ENCODE measurements at places on chromosomes 1 and 21.

DNA sequence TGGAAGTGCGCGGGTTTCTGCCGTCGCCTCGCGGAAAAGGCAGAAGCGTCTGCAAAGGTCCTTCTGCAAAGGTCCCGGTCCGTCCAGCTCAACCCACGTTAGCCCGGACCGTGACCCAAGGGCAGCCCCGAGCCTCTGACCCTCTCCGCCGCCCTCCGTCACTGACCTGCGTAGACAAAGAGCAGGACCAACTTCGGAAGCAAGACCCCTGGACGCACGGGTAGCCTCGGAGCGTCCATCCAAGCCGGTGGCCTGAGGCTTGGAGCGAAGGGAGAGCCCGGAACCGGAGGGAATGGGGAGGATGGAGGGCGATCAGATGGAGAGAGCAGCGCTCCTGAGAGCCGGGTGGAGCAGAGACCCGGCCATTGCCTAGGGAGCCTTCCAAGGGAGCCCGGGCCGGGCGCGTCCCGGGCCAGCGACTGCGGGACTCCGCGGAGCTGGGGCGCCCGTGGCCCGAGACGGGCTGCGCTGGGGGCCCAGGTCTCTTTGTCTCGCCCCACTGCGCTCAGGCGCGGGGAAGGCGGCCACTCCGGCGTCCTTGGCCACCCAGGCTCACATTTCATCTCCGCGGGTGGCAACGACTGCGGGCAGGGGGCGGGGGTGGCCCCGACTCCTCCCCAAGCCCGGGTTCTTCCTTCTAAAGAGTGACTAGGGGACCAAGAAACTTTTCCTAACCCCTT, at the start of gene CYYR1:
TSS of gene CYYR1 (minus strand) at position 585 of the 680 bp plus-strand sequence. CDS start at position 239, 346 bp downstream.
- DNase-seq, result no peak

GRCh38 chr1:58885998-58886397, 102.2 kb upstream of the JUN start:
- DNase-seq, result no peak

DNA sequence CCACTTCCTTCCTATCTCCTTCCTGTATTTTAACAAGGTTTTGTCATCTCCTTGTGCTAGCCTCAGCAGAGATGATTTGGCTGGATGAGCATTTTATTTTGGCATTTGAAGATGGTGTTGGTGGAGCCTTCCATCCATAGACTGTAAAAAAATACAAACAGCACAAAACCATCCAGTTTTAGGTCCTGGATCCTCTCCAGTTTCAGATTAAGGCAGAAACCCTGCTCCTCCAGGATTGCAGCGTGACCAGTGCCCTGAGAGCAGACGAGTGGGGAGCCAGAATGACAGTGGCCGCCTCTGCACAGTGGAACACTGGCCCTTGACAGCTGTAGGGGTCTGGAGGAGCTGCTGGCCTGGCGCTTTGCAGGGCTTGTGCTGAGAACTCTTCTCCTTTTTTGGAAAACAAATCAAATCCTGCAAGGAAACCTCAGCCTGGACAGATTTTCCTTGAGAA, 72.2 kb upstream of the GADD45A start:
- no peak for DNase-seq

DNA sequence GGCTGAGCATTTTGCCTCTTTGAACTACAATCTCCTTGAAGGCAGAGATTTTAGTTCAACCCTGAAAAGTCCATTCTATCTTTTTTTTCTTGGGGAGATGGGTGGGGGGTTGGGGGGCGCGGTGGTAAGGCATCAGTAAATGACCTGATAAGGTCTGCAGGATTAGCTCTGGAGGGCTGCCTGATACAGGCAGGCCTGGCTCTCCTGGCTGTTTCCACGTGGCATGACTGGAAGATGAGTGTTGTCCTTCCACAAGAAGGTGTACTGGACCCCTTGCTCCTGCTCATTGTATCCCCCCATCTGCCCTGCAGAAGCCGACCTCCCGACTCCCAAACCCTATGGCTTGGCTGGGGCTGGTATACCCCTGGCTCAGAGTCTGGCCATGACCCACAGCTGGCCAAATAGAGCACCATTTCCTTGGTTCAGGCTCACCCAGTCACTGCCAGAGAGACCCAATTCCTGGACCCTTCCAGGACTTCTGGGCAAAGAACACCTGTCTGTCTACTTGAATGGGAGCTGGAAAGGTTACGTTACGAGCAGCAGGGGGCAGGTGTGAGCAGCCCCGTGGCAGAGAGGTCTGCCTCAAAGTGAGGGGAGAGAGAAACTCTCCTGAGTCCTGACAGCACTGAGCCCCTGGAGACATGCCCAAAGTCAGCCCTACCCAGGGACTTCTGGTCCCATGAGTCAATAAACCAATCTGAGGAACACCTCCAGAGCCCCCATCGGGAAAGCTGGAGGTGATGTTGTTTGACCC, 17.0 kb downstream of the DHRS3 start:
- DNase-seq, result no peak

DNA sequence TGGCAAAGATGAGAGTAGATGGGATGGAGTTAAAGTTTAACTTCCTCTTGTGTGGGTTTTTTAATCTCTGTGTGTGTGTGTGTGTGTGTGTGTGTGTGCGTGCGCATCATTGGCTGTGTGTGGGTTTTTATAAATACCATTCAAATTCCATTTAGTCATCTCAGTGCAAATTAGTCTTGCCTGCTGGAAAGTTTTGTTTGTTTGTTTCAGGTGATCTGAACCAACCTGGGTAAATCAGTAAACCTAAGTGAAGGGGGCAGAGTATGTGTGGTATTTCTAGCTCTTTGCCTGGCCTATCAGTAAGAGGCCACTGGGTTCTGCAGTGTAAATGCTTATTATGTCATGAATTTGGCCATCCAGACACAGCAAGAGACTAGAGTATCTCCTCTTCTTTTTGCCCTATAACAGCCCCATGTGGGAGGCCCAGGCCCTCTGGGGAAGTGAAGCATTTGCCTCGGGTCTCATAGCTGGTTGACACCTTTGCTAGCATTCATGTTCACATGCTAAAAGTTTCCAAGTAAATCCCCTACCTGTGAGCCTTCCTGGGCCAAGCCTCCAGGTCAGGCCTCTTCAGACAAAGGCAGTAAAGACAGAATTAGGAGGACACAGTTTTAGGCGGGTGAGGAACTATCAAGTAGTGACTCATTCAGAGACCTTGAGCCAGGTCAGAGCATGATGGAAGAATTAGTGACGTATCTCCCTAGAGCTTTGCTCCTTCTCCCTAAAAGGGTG, 14.7 kb downstream of the INTS3 start:
- DNase-seq, result no peak

DNA sequence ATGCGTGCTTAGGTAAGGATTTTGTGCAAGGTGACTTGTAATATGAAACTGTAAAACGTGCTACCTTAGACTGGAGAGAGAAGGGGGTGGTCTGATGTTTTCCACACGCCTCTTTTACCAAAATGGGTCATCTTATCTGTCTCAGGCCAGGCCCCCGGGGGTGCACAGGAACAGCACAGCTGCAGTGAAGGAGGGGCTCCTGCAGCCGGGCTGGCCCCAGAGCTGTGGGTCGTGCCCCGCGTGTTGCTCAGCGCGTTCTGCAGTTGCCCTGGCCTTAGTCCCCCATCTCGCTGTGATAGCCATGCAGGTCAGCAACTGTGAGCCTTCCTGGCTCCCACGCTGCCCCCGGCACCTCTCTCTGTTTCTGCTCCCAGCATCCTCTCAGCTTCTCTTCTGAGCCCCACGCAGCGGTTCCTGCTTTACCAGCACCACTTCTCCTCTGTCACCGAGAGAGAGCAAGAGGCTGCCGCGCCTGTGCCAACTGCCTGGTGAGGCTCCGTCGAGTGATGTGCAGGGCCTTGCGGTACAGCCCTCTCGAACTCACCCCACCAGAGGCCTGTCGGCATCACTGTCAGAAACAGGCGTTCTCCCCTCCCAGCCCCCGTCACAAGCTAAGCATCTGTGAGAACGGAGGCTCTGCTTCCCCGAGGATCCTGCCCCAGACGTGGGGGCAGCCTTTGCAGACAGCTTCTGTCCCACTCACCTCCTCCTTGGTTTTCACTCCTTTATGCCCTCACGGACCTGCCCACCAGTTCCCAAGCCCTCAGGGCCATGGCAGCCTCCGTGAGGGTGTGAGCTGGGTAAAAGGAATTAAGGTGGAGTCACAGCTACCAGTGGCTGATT, 73.3 kb downstream of the ADARB1 start:
- no peak for DNase-seq

All from stimulated activated CD4-positive, alpha-beta T cell treated with anti-CD3 and anti-CD28 coated beads, Interleukin-1b, Interleukin-23, amount 100 ng/mL, for 24 hours (primary cell).